ENCODE measurements at places on chromosomes 3 and 15.

DNA sequence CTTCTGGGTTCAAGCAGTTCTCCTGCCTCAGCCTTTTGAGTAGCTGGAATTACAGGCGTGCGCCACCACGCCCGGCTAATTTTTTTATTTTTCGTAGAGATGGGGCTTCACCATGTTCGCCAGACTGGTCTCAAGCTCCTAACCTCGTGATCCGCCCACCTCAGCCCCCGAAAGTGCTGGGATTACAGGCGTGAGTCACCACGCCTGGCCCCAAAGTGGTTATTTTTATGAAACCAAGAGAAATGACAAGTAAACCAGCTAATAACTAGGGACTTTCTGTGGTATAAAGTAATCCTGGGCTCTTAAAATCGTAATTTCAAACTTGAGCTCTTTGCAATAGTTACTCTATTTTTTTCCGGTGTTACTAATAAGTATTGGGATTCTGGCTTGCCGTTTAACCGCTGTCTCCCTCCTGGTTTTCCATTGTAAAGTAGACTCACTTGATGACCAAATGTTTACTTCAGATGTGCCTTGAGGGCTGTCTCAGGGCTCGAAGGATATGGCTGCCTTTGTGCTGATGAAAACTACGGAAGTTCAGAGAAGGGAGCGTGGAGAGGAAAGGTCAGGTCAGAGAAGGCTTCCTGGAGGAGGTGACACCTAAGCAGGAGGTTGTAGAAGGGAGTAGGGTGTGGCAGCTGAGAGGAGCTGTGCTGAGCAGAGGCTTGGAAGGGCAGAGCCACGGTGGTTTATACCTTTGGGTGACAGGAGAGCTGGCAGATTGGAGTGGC, 4.2 kb downstream of the ZSCAN2 start:
- peak; percentile 23 for DNase-seq

DNA sequence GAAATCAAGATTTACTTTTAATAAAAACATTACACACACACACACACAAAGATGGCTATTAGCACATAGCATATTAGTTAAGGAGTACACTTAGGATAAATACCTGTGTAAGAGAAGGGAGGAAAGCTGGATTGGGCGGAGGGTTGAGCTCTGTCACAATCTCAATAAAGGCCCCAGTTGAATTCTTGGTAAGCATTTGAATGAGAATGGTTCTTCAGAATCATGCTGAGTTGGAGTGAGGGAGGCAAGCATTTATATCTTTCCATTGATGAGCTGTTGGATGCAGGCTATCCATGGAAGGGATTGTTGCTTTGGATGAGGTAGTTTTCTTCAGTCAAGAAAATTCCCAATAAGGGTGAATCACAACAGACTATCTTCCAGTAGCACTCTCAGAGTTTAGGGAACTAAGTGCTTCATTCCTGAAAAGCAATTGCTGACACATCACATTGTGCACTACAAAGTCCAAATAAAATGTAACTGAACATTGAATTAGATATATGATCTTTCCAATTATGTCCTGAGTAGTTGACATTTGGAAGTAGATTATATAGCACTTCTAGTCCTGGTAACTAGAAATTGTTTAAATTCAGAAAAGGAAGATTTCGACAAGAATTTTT, 95.7 kb downstream of the SUCNR1 start:
- no peak for DNase-seq

DNA sequence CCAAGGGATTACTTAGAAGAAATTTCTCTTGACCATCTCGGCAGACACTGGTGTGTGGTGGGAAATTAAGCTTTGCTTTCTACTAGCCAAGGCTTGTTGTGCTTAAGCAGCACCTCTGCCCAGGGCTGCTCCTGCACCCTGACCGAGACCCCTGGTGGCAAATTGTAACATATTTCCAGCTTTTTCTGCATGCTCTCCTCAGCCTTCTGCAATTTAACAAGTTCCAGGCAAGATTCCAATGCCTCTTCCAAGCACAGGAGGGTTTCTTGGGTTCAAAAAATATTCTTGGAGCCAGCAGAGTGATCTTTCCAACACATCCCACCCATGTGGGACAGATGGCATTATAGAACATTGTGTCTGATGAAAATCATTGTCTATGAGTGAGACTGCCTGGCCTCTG, 210.5 kb downstream of the CLSTN2 start:
- DNase-seq: no peak

DNA sequence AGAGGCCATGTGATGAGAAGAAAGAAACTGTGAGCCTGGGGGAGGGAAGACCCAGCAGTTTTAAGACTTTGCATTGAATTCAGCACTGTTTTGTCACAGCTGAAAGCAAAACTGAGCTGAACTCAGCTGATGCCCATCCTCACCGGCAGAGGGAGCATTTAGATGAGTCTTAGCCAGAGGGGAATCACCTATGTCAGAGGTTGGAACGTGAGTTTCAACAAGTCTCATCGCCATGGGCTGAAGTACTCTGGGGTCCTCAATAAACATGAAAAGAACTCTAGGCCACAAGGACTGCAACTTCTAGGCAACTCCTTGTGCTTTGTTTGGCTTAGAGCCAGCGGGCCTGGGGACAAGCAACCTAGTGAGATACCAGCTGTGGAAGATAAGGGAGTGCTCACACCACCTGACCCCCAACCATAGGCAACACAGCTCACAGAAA, 324.5 kb downstream of the TBL1XR1 start:
- peak; percentile 35 for DNase-seq

DNA sequence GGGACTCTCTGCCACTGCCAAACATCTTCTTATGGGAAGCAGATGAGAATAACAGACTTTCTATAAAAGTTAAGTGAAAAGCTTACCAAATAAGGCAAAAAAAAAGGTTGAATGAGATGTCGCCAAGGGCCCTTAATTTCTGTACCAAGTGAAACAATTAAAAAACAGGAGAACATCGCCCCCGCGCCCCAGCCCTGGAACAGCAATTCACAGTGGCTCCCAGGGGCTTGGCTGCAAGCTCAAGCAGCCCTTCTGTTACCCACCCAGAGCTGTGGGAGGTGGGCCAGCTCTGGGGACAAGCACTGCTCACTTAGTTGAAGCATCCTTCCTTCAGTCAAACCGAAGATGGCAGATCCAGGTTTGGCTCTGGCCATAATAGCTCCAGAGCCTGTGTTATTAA, 208.0 kb downstream of the ERC2 start:
- no peak for DNase-seq

- no peak for DNase-seq
These were observed 225.1 kb upstream of the NDN start for GRCh38 chr15:23912191-23912590.

DNA sequence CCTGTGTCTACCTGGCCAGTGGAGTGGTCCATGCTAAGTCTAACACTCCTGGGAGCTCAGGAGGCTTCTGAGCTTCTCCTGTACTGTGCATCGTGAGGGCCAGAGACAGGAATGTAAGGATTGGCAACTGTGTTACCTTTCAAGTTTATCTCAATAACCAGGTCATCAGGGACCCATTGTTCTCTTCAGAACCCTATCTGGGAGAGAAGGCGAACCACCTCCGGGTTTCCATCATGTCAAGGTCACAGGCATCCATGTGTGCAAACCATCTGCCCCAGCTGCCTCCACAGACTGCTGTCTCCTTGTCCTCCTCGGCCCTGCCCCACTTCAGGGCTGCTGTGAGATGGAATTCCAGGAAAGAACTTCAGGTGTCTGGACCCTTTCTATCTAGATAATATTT, 5.9 kb downstream of the ANKRD63 start:
- no peak for DNase-seq

DNA sequence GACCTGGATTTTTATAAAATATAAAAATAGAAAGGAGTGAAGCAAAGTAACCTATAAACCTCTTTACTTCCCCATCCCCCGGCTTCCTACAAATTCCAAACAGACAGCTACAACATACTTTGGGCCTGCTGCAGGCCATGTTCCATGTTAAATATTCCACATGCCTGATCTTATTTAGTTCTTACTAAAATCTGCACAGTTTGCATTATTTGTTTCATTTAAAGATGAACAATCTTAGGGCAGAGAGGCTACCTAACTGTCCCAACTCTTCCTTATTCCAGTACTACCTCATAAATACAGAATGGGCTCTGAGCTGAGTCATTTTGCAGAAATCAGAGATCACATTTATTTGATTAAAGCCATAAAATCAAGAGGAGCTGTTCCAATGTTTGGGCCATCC, 665.0 kb downstream of the PDCD6IP start:
- DNase-seq: no peak

DNA sequence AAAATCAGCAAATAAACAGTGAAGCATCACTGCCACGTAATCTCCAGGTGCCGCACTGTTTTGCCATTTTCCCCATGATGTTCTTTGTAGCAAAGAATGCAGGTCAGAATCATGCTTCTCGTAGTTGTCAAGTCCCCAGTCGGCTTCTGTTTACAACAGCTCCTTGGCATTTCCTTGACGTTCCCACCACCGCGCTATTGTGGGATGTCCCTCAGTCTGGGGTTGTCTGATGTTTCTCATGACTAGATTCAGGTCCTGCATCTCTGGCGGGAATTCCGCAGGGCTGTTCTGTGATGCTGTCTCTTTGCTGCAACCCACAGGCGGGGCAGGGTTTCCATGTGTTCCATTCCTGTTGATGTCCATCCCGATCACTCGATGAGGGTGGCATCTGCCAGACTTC, 117.9 kb upstream of the SMAD3 start:
- no peak for DNase-seq

GRCh38 chr3:31461426-31461825, 71.3 kb upstream of the STT3B start:
- no peak for DNase-seq

- DNase-seq: no peak
These were observed 125.4 kb downstream of the NUP210 start for GRCh38 chr3:13294442-13295351.

GRCh38 chr15:43552986-43553385, 35.6 kb downstream of the MAP1A start:
- DNase-seq: no peak

- DNase-seq: no peak
These were observed 5.9 kb downstream of the PRSS50 start for GRCh38 chr3:46711760-46712159.

GRCh38 chr3:169836078-169836941, 23.6 kb upstream of the LRRC34 start:
- DNase-seq: no peak

DNA sequence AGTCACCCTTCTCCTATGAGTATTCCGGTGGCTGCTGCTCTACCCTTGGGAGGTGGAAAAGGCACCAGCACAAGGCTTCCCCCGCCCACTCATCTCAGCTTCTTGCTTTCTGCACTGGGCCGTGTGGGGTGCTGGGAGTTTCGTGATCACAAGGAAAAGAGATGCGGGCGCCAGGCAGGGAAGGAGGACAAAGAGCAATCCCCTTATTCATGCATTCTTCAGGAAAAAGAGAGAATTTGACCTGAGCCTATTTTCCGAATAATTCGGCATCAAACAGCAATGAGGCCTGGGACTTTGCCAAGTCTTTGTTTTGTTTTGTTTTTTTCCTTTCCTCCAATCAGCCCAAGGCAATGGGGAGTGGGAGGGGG, 102.2 kb upstream of the LPP start:
- DNase-seq: no peak

- no peak for DNase-seq
These were observed 68.0 kb downstream of the LRRK1 start for GRCh38 chr15:100987143-100987542.

GRCh38 chr15:65982627-65983322, 113.5 kb downstream of the RAB11A start:
- no peak for DNase-seq

- no peak for DNase-seq
These were observed 451.1 kb upstream of the ATP11B start for GRCh38 chr3:182342252-182342651.

DNA sequence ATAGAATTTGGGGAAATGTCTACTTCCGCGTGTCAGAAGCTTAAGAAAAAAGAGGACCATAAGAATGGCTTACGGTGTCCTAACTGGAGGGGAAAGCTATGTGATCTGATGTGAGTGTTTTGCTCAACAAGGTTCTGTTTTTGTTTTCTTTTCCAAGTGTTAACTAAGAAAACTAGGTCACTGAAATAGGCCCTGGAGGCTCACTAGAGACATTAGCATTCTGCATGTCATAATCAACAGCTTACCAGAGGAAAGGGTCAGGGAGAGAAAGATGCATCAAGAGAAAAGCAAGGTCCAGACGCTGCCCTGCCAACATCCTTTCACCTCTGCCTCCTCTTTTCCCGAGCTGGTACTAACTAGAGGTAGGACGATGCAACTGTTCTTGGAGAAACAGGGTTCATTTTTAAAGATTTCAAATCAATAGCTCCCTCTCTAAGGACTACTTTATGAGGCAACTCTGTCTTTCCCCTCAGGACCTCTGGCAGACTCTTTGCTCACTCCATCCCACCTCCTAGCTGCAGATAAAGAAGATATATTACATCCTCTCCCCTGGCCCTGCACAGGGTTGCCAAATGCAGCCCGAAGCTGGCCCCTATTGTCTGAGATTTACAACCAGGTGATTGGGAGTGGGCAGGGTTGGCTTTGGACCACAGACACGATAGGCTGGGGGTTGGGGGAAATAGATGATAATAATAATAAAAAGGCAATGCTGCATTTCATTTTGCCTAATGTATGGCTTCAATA, 209.9 kb upstream of the SLC2A2 start:
- DNase-seq: no peak

DNA sequence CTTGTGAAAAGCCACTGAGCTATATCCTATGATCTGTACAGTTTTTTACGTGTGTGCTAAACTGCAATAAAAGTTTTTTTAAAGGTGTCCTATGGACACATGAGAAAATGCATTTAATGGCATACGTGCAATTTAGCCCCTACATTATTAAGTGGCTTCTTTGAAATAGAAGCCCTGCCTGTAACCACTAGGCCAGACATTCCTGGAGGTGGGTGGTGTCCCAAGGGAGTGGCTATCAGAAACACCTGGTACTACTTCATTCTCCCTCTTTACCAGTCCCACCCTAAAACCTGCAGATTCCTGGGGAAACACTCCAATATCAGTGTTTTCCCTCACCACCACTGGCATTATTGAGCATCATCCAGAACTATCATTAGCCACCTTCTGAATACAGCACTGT, 100.0 kb downstream of the OXNAD1 start:
- no peak for DNase-seq

DNA sequence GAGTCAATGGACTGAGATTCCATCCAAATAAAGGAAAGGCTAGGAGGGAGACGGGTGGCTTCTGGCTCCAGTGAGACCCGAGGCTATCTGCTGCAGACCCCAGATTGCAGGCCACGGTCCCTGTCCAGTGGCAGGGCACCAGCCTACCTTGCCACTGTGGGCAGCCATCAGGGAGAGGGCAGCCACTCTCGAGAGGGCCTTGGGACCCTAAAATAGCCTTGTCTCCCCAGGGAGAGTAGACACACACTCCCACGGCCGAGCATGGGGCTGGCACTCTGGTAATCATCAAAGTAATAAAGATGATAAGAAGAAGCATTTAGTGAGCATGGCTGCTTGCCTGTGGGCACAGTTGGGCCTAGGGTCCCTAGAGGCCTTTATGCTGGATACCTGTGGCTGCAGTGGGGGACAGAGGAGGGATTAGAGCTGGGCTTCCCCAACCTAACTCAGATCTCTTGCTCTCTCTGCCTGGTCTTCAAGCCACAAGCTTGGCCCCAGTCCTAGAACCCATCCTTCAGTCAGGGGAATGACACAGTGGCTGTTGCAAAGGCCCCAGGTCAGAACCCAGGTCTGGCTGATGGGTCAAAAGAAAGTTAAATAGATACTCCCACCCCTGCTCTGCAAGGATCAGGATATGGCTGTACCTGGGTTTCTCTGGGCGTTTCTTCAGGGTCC, 9.2 kb upstream of the VIPR1 start:
- no peak for DNase-seq

- no peak for DNase-seq
These were observed 13.9 kb upstream of the PAQR9 start for GRCh38 chr3:142977399-142977728.

All from activated CD4-positive, alpha-beta T cell treated with anti-CD3 and anti-CD28 coated beads for 4 hours (primary cell).